ENCODE measurements at places on chromosomes 3 and 15.

DNA sequence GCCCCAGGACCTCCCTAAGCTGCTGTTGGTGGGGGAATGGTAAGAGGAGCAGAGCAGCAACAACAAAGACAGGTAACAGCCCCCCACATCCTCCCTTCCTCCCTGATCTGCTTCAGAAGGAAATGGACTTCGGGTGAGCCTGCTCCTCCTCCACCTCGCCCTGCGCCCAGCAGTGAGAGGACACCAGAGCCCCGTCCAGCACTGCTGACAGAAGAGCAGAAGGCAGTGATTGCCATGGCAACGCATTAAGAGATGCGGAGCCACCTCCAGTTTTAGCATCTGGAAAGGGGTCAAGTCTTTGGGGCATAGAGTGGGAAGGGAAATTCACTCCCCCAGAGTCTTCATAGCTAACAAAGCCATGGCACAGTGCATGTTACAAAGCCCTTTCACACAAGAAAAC, 77.6 kb upstream of the HRH1 start:
- DNase-seq = no peak

- DNase-seq = peak; percentile 43
These were observed 13.5 kb upstream of the GRAMD1C start for GRCh38 chr3:113825090-113825489.

DNA sequence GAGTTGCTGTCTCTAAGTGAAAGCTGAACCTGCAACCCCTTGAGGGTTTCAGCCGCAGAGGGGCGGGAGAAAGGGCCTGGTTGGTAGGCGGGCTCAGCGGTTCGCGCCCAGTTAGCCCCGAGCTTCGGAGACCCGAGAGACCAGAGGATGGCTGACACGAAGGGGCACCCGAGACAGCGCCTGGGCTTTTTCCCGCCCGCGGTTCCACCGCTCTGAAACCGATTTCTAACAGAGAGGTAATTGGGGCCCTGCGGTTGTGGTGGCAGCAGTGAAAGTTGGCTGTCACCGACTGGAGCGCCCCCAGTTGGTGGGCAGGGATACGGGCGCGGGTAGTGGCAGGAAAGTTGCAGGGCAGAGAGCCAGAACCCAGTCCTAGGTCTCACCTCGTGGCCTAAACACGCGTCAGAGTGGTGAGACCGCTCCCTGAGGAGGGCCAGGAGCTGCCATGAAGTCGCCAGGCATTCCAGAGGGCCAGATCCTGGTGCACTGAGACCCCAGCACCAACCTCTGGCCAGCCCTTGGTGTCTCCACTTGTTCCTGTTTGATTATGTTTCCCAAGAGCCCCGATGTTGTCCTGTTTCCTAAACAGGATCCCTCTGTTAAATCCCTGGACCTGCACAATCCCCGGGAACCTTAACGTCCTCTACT, 625 bp upstream of the ELL3 start:
- DNase-seq = peak; percentile 77

- DNase-seq = no peak
These were observed 826 bp downstream of the CCDC66 start for GRCh38 chr3:56557831-56558170.

DNA sequence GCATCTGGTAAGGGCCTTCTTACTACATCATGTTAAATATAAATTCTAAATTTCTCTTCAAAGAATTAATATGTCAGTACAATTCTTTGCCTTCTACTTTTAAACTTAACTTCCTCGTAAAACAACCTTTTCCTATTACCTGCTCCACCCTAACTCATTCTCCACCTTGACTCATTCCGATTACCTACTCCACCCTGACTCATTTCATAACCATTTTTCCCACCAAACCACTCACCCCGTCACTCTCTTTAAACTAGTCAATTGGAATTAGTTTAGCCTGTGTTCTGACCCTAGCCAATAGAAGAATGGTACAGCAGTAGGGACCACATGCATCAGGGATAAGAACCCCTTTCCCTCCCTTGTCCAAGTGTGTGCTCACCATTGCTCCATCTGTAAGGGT, 65.6 kb downstream of the PLSCR2 start:
- DNase-seq = no peak

- peak; percentile 23 for DNase-seq
These were observed 21.1 kb upstream of the IQCF6 start for GRCh38 chr3:51799879-51800749.

GRCh38 chr3:189685860-189686259, 54.7 kb downstream of the TP63 start:
- peak; percentile 58 for DNase-seq

Data from PC-9 (cell line).